GM23338 (cell line): ENCODE measurements at places on chromosomes 3 and 15. TPM values are rescaled to one million over a fixed set of nuclear protein-coding genes. Genes with fewer than 3 reads are reported as not detected.

Gene SENP7
- 4.5 and 5.0 TPM in 2 replicates for polyA plus RNA-seq

Gene TMEM207
- not detected in 2 replicates for polyA plus RNA-seq

DNA sequence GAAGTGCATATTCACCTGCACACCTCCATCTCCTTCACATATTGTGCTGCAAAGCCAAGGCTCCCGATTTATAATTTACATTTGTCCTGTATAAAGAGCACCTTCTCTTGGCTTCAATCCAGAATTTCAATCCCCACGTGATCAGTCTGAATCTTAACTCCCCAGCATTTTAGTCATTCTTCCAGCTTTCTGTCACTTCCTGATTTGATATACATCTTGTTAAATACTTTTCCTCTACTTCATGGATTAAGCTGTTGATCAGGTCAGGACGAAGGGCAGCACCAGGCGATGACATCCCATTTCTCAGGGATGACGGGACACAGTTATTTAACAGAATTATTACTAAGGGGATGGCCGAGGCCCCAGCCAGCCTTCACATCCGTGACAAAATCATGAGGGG, 212.5 kb downstream of the EPHB1 start:
- no peak for DNase-seq

DNA sequence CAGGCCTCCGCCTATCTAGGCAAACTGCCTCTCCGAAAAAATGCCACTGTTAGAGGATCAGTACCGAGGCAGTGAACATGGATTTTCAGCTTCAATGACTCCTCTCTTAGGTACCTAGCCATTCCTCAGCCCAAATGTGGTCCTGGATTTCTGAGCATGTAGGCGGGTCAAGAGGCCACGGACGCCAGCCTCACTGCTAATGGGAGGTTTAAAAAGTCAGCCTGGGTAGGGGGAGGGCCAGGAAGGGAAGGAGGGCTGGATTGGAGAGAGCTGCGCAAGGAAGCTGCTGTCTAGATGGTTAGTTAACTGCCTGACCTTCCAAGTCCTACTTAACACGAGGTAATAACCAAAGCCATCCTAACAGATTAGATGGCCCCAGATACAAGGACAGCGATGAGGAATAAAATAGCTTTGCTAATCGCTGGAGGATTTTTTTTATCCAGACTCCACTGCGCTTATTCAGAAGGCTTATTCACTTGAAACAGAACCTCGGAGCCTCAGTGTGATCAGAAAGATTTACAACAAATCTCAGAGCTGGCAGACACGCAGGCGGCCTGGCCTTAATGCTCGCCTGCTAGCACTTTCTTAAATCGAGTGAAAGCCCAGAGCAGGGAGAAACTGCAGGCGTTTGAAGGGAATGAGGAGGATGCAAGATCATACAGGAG, 34.3 kb downstream of the TLE3 start:
- no peak for DNase-seq

DNA sequence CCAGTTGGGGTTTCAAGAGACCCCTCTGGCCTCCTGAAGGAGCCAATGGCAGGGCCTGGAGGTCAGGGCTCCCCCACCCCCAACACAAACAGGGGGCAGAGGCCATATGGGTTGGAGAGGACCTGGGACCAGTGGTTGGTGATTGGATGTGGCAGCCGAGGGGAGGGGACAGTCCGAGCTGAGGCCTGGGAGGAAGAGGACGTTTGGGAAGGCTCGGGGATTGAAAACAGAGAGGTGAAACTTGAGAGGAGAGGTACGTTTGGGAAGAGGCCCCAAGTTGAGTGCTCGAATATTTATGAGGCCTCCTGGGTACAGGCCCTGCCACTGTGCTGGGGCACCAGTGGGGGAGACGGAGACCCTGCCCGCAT, 53.7 kb downstream of the DNAJB8 start:
- DNase-seq, result peak; percentile 59

- no peak for DNase-seq
Measured at GRCh38 chr15:57384024-57384423, 7.7 kb downstream of the CGNL1 start.

DNA sequence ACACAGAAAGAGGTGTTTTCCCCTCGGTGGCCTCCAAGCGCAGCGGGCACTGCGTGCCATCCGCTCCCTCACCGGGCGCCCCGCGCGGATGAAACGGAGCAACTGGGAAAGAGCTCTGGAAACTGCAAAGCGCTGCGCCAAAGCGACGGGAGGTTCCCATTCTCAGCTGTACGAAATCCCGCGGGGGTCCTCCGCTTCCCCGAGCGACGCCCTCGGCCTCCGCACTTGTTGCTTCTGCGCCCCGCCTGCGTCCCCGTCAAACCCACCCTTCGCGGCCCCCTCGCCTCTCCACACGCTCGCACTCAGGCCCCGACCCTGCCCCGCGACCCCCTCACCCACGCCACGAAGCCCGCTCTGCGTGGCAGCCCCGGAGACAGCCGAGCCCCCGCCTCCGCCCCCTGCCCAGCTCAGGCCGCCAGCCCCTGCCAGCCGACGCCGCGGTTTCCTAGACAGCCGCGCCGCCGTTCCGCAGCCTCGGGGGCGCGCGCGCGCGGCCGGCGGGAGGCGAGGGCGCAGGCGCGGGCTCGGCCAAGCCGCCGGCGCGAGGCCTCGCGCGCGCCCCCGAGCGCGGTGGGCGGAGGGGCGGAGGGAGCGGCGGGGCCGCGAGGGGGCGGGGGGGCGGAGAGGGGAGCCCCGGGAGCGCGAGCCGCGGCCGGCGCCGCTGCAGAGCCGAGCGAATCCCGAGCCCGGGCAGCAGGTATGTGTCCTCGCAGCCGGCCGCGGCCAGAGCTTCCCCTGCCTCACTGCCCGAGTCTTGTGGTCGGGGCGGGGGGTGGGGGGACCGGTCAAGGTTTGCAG, at the start of gene TMEM266:
TSS of gene TMEM266 (plus strand) at position 666 of the 798 bp plus-strand sequence. CDS start 74,279 bp downstream, outside the sequence.
- peak; percentile 88 for DNase-seq
